ENCODE measurements at places on chromosomes 5 and 9. TPM values are rescaled to one million over a fixed set of nuclear protein-coding genes. Genes with fewer than 3 reads are reported as not detected.

DNA sequence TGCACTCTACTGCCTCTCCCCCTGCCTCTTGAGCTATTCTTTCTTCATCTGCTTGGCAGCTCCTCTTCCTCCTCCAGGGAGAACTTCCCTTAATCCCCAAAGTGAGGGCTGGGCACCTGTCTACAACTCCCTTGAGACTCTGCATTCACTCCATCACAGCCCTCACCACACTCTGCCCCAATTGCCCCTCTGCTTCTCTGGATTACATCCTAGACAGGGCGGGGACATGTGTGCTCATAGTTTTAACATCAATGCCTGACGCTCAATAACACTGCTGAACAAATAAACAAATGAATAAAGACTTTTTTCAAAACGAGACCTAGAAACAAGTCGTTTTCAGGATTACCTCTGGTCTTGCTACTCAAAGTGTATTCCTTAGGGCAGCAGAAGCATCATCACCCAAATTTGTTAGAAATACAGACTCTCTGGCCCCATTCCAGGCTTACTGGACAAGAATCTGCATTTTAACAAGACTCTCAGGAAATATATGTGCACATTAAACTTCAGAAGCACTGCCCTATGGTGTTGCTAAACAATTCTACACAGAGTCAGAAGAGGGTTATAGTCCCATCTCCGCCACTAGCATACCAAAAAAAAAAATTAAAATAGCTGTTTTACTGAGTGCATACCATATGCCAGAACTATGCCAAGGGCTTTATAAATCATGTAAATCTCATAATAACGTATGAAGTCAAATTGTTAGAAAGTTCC, 115.6 kb downstream of the CDK5RAP2 start:
- no peak for DNase-seq

DNA sequence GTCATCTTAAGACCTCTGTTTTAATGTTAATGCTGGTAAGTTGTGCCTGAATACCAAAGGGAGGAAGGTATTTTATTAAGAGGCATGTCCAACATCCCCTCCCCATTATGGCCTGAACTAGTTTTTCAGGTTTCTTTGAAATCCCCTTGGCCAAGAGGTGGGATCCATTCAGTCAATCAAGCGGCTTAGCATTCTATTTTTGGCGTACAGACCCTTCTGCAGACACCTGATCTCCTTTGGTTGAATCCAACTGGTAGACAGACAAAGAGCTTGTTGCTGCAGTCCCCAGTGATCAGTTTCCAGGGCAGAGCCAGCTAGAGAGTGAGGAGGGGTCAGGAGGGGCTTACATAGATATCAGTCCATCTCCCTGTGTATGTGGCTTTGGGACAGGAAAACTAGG, 7.9 kb upstream of the KCNMB1 start:
- no peak for DNase-seq

DNA sequence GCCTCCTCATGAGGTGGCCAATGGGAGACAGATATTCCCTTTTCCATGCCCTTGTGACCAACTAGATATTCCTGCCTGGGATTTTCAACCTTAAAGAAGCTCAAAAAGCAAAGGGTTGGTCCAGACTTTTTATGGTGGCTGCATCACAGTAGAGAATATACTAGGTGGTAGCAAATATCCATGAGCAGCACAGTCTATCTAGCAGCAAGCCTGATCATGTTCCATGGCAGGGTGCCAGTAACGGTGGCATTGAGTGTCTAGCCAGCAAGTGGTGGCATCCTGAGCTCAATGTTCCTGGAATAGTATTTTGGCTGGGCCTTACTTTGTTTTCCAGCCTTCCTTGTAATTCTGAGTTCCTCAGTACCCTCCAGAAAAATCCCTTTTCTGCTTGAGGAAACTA, 25.8 kb downstream of the CDC25C start:
- no peak for DNase-seq

GRCh38 chr5:115392611-115393010, 96.2 kb upstream of the CCDC112 start:
- no peak for DNase-seq

DNA sequence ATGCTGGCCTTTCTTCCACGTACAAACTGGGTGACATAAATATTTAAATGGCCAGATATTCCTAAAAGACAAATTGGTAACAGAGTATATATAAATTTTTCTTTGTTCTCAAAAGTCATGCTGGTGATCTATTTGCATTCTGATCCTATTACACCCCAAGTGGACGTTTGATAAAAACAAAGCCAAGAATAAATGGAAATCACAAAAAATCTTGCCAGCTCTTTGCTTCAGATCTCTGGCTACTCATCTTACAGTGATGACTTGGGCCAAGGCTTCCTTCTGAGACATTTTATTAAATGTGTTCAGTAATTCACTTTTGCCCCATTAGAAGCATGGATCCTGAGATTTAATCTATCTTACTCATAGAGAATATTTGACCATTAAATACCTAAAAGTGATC, 444.3 kb upstream of the PIK3R1 start:
- DNase-seq: no peak

- DNase-seq: no peak
These were observed 114.4 kb upstream of the SLIT3 start for GRCh38 chr5:169415371-169415770.

DNA sequence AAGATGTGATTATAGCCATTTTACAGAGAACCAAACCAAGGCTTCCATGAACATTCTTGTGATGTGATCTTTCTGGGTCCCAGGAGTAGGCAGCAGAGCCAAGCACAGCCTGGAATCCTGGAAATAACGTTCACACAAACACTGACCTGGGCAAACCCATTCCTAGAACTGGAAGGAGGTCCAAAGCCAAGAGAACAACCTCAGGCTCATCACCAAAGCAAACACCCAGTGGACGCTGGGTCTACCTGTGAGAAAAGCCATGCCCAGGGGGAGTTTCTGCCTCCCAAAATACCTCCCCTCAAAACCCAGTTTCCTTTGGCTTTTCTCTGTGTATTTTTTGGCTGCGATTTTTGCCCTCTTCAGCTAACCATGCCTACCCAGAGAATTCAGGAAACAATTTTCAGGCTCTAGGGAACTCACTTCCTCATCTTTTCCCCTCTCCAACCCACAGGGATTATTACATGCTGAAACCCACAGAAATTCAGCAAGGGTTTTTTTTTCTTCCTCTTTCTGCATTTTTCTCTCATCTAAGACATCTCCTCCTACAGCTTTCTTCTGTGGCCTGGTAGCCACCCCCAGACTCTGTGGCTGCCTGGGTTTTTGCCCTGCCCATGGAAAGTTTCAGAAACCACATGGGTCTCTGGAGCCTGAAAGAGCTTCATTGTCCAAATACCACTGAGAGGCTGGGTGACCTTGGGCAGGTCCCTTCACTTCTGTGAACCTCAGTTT, 75.0 kb downstream of the TNC start:
- DNase-seq: peak; percentile 68

Gene IL13
- 6.5 TPM for total RNA-seq

All from activated CD8-positive, alpha-beta T cell treated with anti-CD3 and anti-CD28 coated beads for 36 hours (primary cell).